ENCODE measurements at places on chromosomes 4 and X. TPM values are rescaled to one million over a fixed set of nuclear protein-coding genes. Genes with fewer than 3 reads are reported as not detected.

GRCh38 chr4:182113779-182114178 is 129.4 kb upstream of the TENM3 start:
- DNase-seq, result no peak

The TMSB15A gene
- not detected for polyA plus RNA-seq

The CORIN gene
- polyA plus RNA-seq, result not detected

The KDR gene
- not detected for polyA plus RNA-seq

All from B cell (primary cell).